ENCODE measurements at places on chromosomes 7 and 10.

DNA sequence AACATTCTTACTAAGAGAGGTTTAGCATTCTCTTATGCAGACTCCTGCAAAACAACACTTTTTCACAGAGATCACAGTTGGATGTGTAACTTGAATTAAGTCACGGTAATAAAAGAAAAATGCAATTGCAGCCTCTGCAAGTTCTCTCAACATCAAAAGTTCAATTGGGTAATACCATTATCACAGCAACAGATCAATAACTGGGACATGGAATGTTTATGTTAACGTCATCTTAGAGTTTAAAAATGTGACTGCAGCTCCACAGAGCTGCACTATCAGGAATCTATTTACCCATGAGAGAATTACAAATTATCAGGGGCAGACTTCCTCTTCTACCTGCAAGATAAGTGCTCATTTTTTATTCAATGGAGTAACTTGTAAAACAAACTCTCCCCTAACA is 86.7 kb downstream of the VSTM4 start:
- DNase-seq = no peak
- no peaks in the 10 kb centered on the region for H3K36me3 ChIP-seq
- no peak overlapping the region for H3K4me3 ChIP-seq
- no peaks in the 10 kb centered on the region for H3K27me3 ChIP-seq
- no peak overlapping the region for H3K27ac ChIP-seq

DNA sequence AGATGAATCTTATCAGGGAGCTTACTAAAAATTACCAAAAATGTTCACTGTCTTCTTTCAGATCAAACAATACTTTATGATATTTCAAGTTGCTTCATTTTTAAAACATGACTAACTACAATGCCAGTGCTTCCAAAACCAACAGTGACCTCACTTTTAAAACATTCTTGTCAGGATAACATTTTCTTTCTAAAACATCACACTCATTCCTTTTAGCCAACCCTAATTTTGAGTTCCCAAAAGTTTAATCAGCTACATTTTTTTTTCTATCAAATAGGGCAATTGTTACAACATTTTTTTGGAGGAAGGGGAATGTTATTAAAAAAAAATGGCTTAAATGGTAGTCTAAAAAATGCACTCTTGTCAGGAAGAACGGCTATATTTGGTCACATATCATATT is 37.3 kb downstream of the RTKN2 start:
- H3K36me3 ChIP-seq = no peaks in the 10 kb centered on the region
- no peak overlapping the region for H3K4me3 ChIP-seq
- no peaks in the 10 kb centered on the region for H3K27me3 ChIP-seq
- H3K4me1 ChIP-seq = peaks cover 9% of the 10 kb centered on the region

- no peaks in the 10 kb centered on the region for H3K36me3 ChIP-seq
- DNase-seq = no peak
- no peaks in the 10 kb centered on the region for H3K4me1 ChIP-seq
- no peak overlapping the region for H3K27ac ChIP-seq
- no peak overlapping the region for H3K4me3 ChIP-seq
- no peaks in the 10 kb centered on the region for H3K27me3 ChIP-seq
Observed at GRCh38 chr7:34080513-34080912, 175.2 kb downstream of the BMPER start.

GRCh38 chr7:111094419-111094818 is 3.5 kb downstream of the LRRN3 start:
- no peak overlapping the region for H3K27ac ChIP-seq
- H3K36me3 ChIP-seq = no peaks in the 10 kb centered on the region
- H3K4me3 ChIP-seq = no peak overlapping the region
- peaks cover 25% of the 10 kb centered on the region for H3K4me1 ChIP-seq

Data from sigmoid colon (tissue), 7 donors.